ENCODE measurements at places on chromosomes 16 and 17.
A peak's percentile ranks its signal among the peaks of the same experiment; 100 is the strongest.

- DNase-seq, result no peak
- no peaks in the 10 kb centered on the region for H3K4me1 ChIP-seq
- H3K27me3 ChIP-seq, result no peaks in the 10 kb centered on the region
- no peak overlapping the region for H3K27ac ChIP-seq
- H3K4me3 ChIP-seq, result no peak overlapping the region
Measured at GRCh38 chr17:51230306-51230705, 29.5 kb downstream of the MBTD1 start.

GRCh38 chr16:72812672-72813071 lies 235.3 kb downstream of the ZFHX3 start:
- H3K4me1 ChIP-seq, result peaks cover 7% of the 10 kb centered on the region
- no peaks in the 10 kb centered on the region for H3K27me3 ChIP-seq
- no peak for DNase-seq
- H3K4me3 ChIP-seq, result no peak overlapping the region

GRCh38 chr17:70535986-70536385 lies 366.7 kb downstream of the KCNJ2 start:
- H3K36me3 ChIP-seq, result no peaks in the 10 kb centered on the region
- H3K27me3 ChIP-seq, result no peaks in the 10 kb centered on the region
- H3K27ac ChIP-seq, result no peak overlapping the region

- no peaks in the 10 kb centered on the region for H3K27me3 ChIP-seq
- H3K4me3 ChIP-seq, result no peak overlapping the region
- no peak for DNase-seq
Measured at GRCh38 chr16:64926476-64926875, 195.4 kb downstream of the CDH11 start.

DNA sequence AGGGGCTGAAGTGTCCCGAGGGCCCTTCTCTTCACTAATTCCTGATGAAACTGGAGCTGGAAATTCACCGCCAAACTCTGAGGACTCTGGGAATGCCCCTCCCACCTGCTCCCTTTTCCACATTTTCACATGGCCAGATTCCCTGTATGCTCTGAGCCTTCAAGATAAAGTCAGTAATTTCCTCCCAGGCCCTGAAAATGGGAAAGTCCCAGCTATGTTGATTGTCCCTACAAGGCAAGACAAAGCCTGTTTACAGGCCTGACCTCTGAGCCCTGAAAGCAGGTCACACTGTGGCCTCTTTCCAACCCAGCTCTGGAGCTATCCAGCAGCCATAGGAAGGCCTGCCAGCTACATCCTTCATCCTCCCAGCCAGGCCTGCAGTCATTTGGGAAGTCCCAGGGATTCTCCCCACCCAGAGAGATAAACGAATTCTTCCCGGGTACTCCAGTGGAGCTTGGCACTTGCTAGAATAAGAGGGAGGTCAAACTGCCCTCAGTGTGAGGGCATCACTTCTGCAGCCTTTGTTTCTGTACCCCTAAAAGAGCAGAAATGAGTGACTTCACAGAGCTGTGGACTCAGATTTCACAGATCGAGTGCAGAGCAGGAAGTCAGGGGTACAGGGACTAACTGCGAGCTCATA lies 19.6 kb upstream of the CCL2 start:
- H3K4me3 ChIP-seq, result no peak overlapping the region
- peak; percentile 80 for DNase-seq
- H3K27ac ChIP-seq, result peak overlapping the region; percentile 56
- H3K36me3 ChIP-seq, result no peaks in the 10 kb centered on the region

- no peaks in the 10 kb centered on the region for H3K4me1 ChIP-seq
- H3K36me3 ChIP-seq, result no peaks in the 10 kb centered on the region
Measured at GRCh38 chr17:69450918-69451317, 36.4 kb downstream of the MAP2K6 start.

GRCh38 chr17:71677439-71677838 lies 443.4 kb upstream of the SOX9 start:
- H3K27ac ChIP-seq, result no peak overlapping the region
- H3K4me3 ChIP-seq, result no peak overlapping the region
- H3K36me3 ChIP-seq, result no peaks in the 10 kb centered on the region
- no peaks in the 10 kb centered on the region for H3K27me3 ChIP-seq
- H3K4me1 ChIP-seq, result no peaks in the 10 kb centered on the region

DNA sequence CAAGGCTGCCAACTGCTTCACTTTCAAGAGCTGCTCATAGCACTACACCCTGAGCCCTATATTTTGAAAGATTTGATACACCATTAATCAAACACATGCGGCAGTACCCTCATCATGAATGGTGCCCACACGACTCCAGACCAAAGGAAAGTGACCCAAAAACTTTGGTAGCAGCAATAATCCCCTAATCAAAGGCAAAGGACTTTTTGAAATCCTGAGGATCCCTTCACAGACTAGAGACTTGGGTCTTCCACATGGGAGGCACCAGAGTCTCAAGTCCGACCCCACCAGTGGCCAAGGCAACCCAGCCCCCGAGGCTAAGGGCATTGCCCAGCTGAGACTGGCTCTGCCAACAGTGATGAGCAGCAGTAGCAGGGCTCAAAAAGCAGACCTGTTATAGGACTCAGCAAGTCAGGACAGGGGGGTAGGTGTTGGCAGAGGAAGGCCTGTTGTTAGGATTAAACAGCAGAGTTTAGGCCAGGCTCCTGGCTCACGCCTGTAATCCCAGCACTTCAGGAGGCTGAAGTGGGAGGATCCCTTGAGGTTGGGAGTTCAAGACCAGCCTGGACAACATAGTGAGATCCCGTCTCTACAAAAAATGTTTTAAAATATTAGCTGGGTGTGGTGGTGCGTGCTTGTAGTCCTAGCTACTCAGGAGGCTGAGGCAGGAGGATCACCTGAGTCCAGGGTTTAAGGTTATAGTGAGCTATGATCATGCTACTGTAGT lies 3.2 kb downstream of the TRIM25 start:
- DNase-seq, result no peak
- no peaks in the 10 kb centered on the region for H3K27me3 ChIP-seq
- H3K4me1 ChIP-seq, result no peaks in the 10 kb centered on the region
- no peak overlapping the region for H3K4me3 ChIP-seq
- no peaks in the 10 kb centered on the region for H3K36me3 ChIP-seq

GRCh38 chr17:76585033-76585648 lies 519 bp downstream of the ST6GALNAC2 start:
- H3K36me3 ChIP-seq, result no peaks in the 10 kb centered on the region
- H3K4me3 ChIP-seq, result peak overlapping the region; percentile 48
- no peaks in the 10 kb centered on the region for H3K4me1 ChIP-seq
- H3K27ac ChIP-seq, result no peak overlapping the region

GRCh38 chr16:54425068-54425467 lies 138.5 kb upstream of the IRX3 start:
- no peaks in the 10 kb centered on the region for H3K4me1 ChIP-seq
- no peak overlapping the region for H3K27ac ChIP-seq
- H3K27me3 ChIP-seq, result no peaks in the 10 kb centered on the region
- H3K4me3 ChIP-seq, result no peak overlapping the region

DNA sequence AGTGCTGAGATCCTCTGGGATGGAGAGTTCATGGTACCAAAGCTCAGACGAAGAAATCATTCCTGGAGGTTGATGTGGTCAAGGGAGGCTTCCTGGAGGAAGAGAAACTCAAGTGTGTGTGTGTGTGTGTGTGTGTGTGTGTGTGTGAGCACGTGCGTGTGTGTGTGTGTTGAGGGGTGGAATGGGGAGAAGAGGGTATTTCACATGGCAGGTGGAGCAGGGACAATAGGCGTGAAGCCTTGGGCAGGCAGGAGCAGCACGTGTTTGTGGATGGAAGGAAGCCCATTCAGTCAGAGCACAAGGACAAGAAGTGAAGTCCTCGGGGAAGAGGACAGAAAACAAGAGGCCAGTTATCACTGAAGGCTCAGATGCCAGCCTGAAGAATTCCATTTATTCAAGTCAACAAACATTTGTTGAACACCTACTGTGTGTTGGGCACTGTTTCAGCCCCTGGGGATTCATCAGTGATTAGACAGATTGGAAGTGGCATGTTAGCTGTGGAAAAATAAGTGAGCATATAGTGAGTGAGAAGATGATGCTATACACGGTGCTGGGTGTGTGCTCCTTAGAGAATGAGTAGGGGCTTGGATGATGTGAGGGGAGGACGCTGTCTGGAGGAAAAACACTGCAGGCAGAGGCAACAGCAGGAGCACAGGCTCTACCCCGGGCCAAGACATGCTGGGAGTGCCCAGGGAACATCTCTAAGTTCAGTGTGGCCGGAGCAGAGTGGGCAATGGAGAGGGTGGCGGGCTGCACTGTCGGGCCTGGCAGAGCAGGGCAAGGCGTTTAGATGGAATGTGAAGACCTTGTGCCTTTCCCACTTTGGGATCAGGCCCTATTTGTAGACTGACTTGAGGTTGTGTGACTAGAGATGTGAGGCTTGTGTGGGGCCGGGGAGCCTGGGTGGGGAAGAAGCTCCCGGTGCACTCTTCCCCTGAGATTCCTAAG lies 267.1 kb downstream of the CBLN1 start:
- no peaks in the 10 kb centered on the region for H3K4me1 ChIP-seq
- H3K4me3 ChIP-seq, result no peak overlapping the region
- no peak overlapping the region for H3K27ac ChIP-seq
- no peaks in the 10 kb centered on the region for H3K36me3 ChIP-seq

GRCh38 chr17:66978514-66979061 lies 14.1 kb downstream of the CACNG4 start:
- DNase-seq, result no peak
- no peak overlapping the region for H3K27ac ChIP-seq
- H3K4me3 ChIP-seq, result no peak overlapping the region
- H3K27me3 ChIP-seq, result peaks cover 2% of the 10 kb centered on the region

- no peak for DNase-seq
- no peak overlapping the region for H3K4me3 ChIP-seq
- H3K36me3 ChIP-seq, result no peaks in the 10 kb centered on the region
Measured at GRCh38 chr17:382644-383533, 30.3 kb upstream of the RPH3AL start.

DNA sequence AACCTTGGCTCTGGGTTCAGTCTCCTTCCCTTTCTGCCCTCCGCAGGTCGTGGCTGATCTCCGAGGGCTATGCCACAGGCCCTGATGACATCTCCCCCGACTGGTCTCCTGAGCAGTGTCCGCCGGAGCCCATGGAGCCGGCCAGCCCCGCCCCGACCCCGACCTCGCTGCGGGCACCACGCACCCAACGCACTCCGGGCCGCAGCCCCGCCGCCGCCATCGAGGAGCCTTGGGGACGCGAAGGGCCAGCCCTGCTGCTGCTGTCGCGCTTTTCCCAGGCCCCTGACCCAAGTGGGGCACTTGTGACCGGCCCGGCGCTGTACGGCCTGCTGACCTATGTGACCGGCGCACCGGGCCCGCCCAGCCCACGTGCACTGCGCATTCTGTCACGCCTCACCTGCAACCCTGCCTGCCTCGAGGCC lies 5.1 kb downstream of the ARMC5 start:
- peaks cover 2% of the 10 kb centered on the region for H3K36me3 ChIP-seq
- no peaks in the 10 kb centered on the region for H3K4me1 ChIP-seq
- peak; percentile 74 for DNase-seq

DNA sequence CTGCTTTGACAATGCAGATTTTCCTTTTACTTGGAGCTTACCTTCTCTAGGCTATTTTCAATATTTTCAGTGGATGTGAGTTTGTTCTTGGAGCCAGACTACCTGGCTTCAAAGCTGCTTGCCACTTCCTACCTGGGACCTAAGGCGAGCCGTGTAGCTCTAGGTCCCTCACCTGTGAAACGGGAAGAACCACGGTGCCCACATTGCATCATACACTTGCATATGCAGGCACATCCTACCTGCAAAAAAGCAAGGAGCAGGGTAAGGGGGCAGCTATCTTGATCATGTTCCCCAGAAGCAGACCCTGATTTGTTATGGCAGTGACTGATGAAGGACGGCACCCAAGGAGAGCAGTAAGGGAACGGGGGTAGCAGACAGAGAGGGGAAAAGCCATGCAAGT lies 27.0 kb upstream of the MPRIP start:
- peak; percentile 26 for DNase-seq
- H3K4me1 ChIP-seq, result no peaks in the 10 kb centered on the region
- H3K27me3 ChIP-seq, result no peaks in the 10 kb centered on the region

DNA sequence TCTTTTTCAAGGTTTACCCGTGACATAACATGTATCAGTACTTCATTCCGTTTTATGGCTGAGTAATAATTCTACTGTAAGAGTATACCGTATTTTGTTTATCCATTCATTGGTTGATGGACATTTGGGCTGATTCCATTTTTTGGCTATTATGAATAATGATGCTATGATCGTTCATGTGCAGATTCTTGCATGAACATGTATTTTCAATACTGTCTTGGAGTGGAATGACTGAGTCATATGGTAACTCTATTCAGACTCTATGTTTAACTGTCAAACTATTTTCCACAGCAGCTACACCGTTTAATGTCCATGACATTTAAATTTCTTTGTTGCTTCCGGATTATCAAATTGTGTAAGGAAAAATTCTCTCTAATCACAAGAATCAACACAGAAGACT lies 17.9 kb downstream of the BFAR start:
- DNase-seq, result no peak

GRCh38 chr16:59324462-59324861 lies 590.3 kb upstream of the GOT2 start:
- H3K4me1 ChIP-seq, result no peaks in the 10 kb centered on the region
- no peaks in the 10 kb centered on the region for H3K36me3 ChIP-seq
- no peak overlapping the region for H3K27ac ChIP-seq
- H3K4me3 ChIP-seq, result no peak overlapping the region
- H3K27me3 ChIP-seq, result no peaks in the 10 kb centered on the region

- no peaks in the 10 kb centered on the region for H3K4me1 ChIP-seq
- H3K27ac ChIP-seq, result no peak overlapping the region
- H3K27me3 ChIP-seq, result no peaks in the 10 kb centered on the region
- no peak overlapping the region for H3K4me3 ChIP-seq
- no peaks in the 10 kb centered on the region for H3K36me3 ChIP-seq
- no peak for DNase-seq
Measured at GRCh38 chr17:6052926-6053325, 17.3 kb upstream of the WSCD1 start.

DNA sequence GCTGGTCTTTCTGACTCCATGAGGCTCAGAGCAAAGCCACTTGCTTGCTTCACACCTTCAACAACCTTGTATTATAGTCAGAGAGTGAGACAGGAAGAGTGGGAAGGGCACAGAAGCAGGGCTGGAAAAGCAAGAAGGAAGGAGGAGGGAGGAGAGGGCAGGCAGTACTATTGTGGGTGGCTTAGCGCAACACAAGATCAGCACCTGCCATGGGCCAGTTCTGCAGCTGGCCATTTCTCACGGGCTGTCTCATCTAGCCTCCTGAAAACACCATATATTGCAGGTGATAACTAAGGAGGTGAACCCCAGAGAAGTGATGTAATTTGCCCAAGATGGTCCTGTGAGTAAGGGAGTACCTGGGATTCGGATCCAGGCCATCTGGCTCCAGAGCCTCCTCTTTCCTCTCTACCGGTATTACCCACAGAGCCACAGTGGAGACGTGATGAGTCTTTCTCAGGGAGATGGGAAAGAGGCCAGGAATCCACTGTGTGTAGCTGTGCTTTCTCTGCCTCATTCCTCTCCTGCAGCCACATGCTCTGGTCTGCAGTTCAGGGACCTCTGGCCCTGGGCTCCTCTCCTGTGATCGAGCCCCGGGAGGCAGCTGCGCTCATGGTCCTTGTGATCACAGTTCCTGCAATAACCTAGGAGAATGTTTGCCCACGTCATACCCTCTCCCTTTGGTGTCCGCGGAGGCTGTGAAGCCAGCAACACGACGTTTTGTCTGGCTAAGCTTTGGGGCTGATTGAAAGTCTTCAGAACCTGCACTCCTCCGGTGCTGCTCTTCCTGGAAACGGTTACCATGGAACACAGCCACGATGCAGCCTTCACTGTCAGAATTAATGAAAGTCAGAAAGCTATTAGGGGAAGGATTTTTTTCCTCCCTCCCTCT lies 178.1 kb upstream of the CCL2 start:
- H3K36me3 ChIP-seq, result no peaks in the 10 kb centered on the region
- H3K27me3 ChIP-seq, result no peaks in the 10 kb centered on the region
- DNase-seq, result no peak
- no peaks in the 10 kb centered on the region for H3K4me1 ChIP-seq

GRCh38 chr16:80587071-80587470 lies 46.3 kb downstream of the DYNLRB2 start:
- H3K4me1 ChIP-seq, result no peaks in the 10 kb centered on the region
- no peak overlapping the region for H3K27ac ChIP-seq
- H3K36me3 ChIP-seq, result no peaks in the 10 kb centered on the region
- DNase-seq, result no peak
- no peak overlapping the region for H3K4me3 ChIP-seq
- no peaks in the 10 kb centered on the region for H3K27me3 ChIP-seq
